ENCODE measurements at places on chromosomes 7 and 10.

DNA sequence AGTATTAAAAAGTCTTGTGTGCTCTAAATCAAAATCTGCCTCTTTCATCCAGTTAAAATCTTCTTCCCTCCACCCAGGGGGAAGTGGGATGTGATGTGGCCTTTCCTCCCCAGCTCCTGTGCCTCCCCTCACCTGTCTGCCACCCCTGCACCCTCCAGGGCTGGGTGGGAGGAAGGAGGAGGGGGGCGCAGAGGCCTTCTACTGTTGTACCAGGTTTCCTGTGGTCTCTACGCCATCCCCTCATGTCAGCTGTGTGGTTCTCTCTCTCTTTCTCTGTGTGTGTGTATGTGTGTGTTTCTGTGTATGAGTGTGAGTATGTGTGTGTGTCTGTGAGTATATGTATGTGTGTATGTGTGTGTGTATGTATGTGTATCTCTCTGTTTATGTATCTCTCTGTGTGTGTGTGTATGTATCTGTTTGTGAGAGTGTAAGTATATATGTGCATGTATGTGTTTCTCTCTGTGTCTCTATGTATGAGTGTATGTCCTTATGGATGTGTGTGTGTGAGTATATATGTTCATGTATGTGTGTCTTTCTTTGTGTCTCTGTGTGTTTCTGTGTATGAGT, 45.5 kb upstream of the C10orf71 start:
- H3K4me1 ChIP-seq: peaks cover 16% of the 10 kb centered on the region
- H3K27ac ChIP-seq: no peak overlapping the region
- no peak for DNase-seq
- H3K27me3 ChIP-seq: no peaks in the 10 kb centered on the region

GRCh38 chr7:17234030-17234397, 64.4 kb upstream of the AHR start:
- H3K4me3 ChIP-seq: peak overlapping the region; percentile 23
- H3K27me3 ChIP-seq: no peaks in the 10 kb centered on the region
- peak; percentile 73 for DNase-seq

DNA sequence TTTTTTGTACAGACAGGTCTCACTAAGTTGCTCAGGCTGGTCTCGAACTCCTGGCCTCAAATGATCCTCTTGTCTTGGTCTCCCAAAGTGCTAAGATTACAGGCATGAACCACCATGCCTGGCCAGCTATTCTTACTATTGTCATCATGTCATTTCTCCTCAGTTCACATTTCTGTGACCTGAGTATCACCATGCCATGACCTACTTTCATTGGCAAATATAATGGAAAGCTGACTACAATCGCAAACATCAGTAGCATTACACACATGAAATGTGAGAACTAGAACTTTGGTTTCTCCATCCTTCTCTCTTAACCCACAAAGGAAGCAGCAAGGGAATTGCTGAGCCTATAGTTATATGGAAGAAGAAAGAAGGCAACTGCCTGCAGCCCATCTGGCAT, 26.0 kb upstream of the WIPF3 start:
- DNase-seq: no peak
- H3K27me3 ChIP-seq: no peaks in the 10 kb centered on the region
- no peaks in the 10 kb centered on the region for H3K4me1 ChIP-seq

GRCh38 chr10:118034791-118035261, 11.9 kb downstream of the RAB11FIP2 start:
- H3K4me1 ChIP-seq: peaks cover 17% of the 10 kb centered on the region
- no peaks in the 10 kb centered on the region for H3K27me3 ChIP-seq
- H3K36me3 ChIP-seq: no peaks in the 10 kb centered on the region
- no peak for DNase-seq

DNA sequence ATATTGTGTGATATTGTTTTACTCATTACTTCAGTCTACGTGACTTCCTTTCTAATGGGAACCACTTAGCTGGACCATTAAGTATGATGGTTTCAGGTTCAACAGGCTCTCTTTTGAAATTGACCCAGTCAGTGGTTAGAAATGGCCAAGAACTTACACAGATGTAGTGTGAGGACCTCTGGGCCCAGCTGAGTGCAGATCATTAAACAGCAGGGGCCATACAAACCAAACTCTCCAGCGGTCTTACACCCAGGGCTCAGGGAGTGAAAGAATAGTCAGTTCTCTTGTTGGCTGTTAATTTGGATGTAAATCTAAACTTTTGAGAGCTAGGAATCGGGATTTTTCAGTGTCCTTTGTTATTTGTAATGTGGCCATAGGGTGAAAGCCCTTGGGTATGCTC, 107.3 kb downstream of the CELF2 start:
- H3K4me3 ChIP-seq: no peak overlapping the region
- H3K27me3 ChIP-seq: no peaks in the 10 kb centered on the region
- H3K36me3 ChIP-seq: no peaks in the 10 kb centered on the region
- DNase-seq: no peak
- H3K4me1 ChIP-seq: no peaks in the 10 kb centered on the region

- no peaks in the 10 kb centered on the region for H3K27me3 ChIP-seq
- DNase-seq: no peak
- no peaks in the 10 kb centered on the region for H3K36me3 ChIP-seq
- no peaks in the 10 kb centered on the region for H3K4me1 ChIP-seq
Measured at GRCh38 chr10:7906128-7906527, 87.8 kb downstream of the TAF3 start.

DNA sequence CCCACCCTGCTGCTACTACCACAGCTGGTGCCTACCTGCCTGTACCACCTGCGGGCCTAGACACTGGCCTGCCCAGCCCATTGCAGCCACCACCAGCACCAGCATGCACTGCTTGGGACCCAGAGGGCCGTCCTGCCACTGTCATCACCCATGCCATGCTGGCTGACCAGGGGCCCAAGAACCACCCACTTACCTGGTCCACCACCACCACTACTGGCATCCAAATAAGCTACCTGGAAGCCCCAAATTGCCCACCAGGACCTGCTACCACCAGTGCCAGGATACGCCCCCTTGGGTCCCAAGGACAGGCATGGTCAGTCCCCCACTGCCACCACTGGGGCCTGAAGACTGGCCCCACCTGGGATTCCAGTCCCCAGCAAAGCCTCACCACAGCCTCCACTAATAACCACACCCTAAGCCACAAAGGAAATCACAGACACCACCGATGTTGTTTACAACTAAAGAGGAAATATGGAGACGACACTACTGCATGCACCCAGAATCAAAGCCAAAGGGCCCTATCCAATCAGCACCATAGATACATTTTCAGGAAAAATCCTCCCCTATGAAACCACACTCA, 70.5 kb upstream of the DIP2C start:
- H3K27ac ChIP-seq: no peak overlapping the region
- H3K36me3 ChIP-seq: no peaks in the 10 kb centered on the region
- H3K4me3 ChIP-seq: no peak overlapping the region
- H3K4me1 ChIP-seq: no peaks in the 10 kb centered on the region

DNA sequence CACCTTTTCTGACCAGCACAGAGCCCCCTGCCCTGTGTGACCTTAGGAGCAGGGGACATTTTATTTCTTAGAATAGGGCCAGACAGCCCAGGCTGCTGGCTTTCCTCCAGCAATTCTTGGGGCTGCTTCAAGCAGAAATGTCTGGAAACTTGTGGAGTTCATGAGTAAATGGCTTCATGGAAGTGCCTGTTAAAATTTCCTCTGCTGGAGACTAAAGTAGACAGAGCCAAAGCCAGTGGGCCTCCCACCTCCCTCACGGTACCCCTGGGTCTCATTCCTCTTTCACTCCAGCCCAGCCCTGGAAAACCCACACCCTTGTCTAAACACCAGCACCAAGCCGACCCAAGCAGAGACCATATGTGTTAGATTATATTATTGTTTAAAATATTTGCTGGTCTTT, 505.5 kb upstream of the ZMIZ1 start:
- no peak overlapping the region for H3K27ac ChIP-seq
- H3K36me3 ChIP-seq: no peaks in the 10 kb centered on the region
- H3K4me1 ChIP-seq: no peaks in the 10 kb centered on the region
- H3K27me3 ChIP-seq: no peaks in the 10 kb centered on the region
- H3K4me3 ChIP-seq: no peak overlapping the region
- DNase-seq: no peak

GRCh38 chr7:81482600-81483186, 287.2 kb downstream of the HGF start:
- no peaks in the 10 kb centered on the region for H3K27me3 ChIP-seq
- no peaks in the 10 kb centered on the region for H3K36me3 ChIP-seq
- no peak for DNase-seq
- H3K4me3 ChIP-seq: no peak overlapping the region
- no peaks in the 10 kb centered on the region for H3K4me1 ChIP-seq

DNA sequence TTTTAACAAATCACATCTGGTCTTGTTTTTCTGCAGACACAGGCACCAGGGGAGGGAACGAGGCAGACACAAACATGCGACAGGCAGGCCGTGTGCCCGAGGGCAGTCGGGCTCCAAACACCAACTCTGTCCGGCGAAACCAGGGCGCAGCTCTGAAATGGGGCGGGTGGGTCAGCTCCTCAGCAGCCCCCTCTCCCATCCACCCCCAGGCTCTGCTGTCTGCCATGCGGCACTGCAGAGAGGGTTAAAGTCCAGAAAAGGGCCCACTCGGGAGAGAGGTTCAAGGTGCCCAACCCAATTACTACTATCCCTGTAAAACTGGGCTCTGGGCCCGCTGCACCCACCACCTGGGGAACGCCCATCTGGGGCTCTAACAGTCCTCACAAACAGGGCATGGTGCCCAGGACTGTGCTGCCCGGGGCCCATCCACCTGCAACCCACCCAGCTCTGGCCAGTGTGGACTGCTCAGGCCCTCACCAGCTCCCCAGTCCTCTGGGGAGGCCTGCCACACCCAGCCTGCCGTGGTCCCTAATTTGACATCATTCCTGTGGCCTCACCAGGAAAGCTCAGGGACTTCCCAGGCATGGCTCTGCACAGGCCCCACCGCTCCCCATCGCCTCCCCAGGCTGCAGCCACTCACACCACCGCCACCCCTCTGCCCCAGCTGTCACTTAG, 18.7 kb downstream of the YKT6 start:
- no peak overlapping the region for H3K27ac ChIP-seq
- H3K36me3 ChIP-seq: no peaks in the 10 kb centered on the region
- H3K27me3 ChIP-seq: no peaks in the 10 kb centered on the region
- DNase-seq: no peak
- no peaks in the 10 kb centered on the region for H3K4me1 ChIP-seq

GRCh38 chr10:52499281-52499680, 185.2 kb downstream of the DKK1 start:
- no peaks in the 10 kb centered on the region for H3K36me3 ChIP-seq

- H3K4me3 ChIP-seq: no peak overlapping the region
- no peaks in the 10 kb centered on the region for H3K27me3 ChIP-seq
- H3K4me1 ChIP-seq: no peaks in the 10 kb centered on the region
- H3K36me3 ChIP-seq: no peaks in the 10 kb centered on the region
- H3K27ac ChIP-seq: no peak overlapping the region
- DNase-seq: no peak
Measured at GRCh38 chr10:124478515-124478914, 16.9 kb downstream of the LHPP start.

DNA sequence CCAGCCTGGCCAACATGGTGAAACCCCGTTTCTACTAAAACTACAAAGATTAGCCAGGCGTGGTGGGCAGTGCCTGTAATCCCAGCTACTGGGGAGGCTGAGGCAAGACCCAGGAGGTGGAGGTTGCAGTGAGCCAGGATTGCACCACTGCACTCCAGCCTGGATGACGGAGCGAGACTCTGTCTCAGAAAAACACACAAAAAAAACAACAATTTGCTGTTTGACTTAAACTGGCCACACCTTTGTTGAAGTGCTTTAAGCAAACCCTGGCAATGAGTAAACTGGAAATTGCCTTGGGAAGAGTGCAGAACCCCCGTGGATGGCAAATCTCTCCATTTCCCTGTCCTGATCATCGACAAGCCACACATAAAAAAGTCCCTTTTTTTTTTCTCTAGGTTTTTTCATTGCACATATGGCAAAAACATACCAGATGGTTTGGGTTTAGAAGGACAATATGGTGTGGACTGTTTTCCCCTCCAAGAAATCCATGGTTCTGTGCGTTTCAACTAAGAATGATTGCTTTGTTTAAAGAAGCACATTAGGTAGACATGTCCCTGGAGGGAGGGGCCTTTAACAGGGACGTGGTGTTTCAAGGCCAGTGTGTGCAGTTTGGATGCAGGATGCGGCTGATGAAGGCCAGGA, 76.9 kb downstream of the NRP1 start:
- no peak overlapping the region for H3K4me3 ChIP-seq
- no peaks in the 10 kb centered on the region for H3K36me3 ChIP-seq
- no peaks in the 10 kb centered on the region for H3K27me3 ChIP-seq
- H3K4me1 ChIP-seq: no peaks in the 10 kb centered on the region
- no peak overlapping the region for H3K27ac ChIP-seq
- no peak for DNase-seq

DNA sequence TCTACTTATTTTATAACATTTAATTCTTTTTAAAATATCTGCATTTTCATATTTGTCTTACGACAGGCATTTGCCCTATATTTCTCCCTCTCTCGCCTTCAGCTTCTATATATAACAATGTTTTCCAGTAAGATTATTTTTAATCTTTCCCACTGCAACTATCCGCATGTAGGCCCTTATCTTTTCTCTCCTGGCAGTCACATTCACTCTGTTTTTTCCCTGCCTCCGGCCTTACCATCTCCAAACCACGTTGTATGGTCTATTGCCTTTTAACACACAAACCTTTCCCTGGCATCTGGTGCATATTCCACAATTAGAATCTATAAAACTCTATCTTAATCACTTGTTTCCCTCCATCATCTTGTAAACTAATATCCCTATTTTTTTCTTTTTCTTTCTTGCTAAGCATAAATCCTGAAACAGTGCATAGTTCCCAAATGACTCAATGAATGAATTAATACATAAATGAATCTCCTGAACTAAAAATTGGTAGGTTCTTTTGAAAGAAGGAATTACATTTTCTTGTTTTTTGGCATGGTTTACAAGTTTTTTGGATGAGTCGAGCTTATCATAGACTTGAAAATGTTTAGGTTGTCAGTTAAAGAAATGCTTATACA, 173.2 kb downstream of the SEMA3A start:
- no peaks in the 10 kb centered on the region for H3K36me3 ChIP-seq
- no peak for DNase-seq
- H3K27me3 ChIP-seq: no peaks in the 10 kb centered on the region
- H3K27ac ChIP-seq: no peak overlapping the region
- no peaks in the 10 kb centered on the region for H3K4me1 ChIP-seq

DNA sequence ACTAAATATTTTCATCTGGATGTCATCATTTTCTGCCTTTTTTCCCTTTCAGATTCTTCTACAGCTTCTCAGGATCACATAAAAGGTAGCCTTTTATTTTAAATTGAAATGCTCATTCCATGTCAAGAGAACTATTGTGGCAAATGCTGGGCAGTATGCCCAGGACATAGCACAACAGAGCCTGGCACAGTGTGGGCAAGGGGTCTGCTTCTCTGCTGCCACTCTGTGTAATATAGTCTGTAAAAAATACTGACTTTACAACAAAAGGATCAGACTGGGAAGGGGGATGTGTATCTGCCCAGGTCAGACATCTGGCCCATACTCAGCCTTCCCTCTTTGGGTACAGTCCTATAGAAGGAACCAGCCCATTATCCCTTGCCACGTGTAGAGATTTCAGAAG, 62.7 kb downstream of the CUZD1 start:
- no peaks in the 10 kb centered on the region for H3K27me3 ChIP-seq
- no peaks in the 10 kb centered on the region for H3K4me1 ChIP-seq
- no peak overlapping the region for H3K27ac ChIP-seq
- H3K4me3 ChIP-seq: no peak overlapping the region
- H3K36me3 ChIP-seq: no peaks in the 10 kb centered on the region

- H3K27ac ChIP-seq: no peak overlapping the region
- no peaks in the 10 kb centered on the region for H3K36me3 ChIP-seq
- H3K4me1 ChIP-seq: no peaks in the 10 kb centered on the region
- no peaks in the 10 kb centered on the region for H3K27me3 ChIP-seq
- DNase-seq: no peak
Measured at GRCh38 chr10:20601941-20602461, 295.1 kb downstream of the NEBL start.
